Tibial artery (tissue), 4 donors: ENCODE measurements at places on chromosomes 16 and 17.

DNA sequence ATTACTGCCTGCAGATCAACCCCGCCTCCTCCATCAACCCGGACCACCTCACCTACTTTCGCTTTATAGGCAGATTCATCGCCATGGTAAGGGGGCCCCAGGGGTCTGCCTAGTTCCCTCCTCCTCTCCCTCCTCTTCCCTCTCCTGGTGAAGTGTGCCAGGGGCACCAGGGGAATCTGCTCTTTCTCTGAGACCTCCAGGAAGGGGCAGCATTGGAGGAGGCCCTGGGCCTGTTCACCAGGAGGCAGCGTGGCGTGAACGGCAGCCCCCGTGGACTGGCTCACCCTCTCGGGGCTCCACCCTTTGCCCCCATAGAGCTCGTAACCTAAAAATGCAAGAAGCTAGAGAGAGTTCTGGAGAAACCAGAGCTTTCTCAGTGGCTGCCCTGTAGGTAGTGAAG is 17.1 kb upstream of the CLEC18A start:
- DNase-seq: no peak

DNA sequence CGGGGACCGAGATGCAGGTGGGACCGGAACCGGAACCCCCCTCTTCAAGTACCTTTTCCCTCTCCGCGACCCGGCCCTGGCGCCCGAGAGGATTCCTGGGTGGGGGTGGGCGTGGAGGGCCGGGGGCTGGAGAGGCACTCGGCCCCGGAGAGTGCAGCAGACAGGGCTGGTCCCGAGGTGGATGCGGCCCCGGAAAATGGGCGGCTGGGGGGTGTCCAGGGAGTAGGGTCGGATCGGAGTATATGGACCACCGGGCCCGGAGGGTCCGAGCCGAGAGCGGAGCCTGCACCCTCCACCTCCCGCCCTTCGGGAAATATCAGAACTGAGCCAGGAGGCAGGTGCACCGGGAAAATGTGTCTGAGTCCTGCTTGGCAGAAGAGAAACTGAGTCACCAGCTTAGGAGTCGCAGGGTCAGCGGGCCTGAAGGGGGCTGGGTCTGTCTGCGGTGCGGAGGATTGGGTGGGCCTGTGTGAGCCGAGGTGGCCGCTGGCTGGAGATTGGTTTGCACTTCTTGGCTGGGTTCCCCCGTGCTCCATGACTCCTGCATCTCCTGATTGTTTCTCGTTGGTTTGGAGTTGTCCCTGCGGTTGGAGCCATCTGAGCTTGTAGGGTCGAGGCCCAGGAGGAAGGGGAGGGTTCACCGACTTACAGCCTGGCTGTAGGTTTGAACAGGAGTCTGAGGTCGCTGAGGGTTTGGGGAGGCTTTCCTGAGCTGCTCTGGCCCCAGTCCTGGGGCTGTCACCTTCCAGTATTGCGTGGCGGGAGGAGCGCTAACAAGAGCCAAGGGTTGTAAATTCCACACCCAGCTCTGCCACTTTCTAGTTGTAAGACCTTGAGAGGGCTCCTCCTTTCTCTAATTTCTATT is 518 bp downstream of the SH2B1 start:
- no peak for DNase-seq

- no peak for DNase-seq
Observed at GRCh38 chr17:80822021-80822699, 169.5 kb upstream of the CHMP6 start.

DNA sequence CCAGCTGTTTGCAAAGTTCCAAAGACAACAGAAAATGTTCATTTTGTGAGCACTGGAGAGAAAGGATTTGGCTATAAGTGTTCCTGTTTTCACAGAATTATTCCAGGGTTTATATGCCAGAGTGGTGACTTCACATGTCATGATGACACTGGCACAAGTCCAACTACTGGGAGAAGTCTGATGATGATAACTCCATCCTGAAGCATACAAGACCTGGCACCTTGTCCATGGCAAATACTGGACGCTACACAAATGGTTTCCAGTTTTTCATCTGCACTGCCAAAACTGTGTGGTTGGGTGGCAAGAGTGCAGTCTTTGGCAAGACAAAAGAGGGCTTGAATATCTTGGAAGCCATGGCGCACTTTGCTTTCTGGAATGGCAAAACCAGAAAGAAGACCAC is 385.0 kb downstream of the CDH11 start:
- peak; percentile 22 for DNase-seq

DNA sequence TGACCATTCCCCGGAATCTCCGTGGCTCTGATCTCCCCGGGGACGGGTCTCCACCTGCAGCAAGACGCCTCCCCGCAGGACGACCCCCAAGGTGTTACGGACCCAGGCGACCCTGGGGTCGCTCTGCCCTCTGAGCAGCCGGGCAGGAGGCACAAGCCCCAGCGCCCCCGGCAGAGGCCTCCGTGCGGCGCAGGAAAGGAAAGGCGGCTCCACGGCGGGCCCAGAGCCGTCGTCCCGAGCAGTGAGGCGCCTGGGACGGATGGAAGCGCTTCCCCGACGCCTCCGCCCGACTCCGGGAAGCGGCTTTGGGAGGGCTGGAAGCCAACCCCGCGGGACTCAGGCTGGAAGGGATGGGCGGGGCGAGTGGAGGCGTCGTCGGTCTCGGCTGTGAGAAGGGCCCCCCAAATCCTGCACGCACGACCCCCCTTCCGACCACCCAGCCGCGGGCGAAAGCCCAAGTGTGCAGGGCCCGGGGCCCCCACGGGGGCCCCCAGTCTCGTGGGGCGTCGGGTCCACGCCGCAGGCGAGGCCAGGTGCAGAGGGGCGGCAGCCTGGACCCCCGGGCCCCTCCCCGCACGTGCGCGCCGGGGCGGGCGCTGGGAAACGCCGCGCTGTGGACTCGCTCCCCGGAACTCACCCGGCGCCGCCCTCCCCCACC is 32.7 kb upstream of the RPH3AL start:
- DNase-seq: peak; percentile 24

- DNase-seq: no peak
Observed at GRCh38 chr16:15643946-15644250, 944 bp upstream of the MARF1 start.

- no peak for DNase-seq
Observed at GRCh38 chr16:68644715-68645493, at the start of gene CDH3. CDH3 (plus strand) TSS chr16:68645310; CDS start chr16:68645380, 70 bp downstream.

GRCh38 chr17:36743130-36743529 is 141.7 kb downstream of the MRM1 start:
- no peak for DNase-seq

DNA sequence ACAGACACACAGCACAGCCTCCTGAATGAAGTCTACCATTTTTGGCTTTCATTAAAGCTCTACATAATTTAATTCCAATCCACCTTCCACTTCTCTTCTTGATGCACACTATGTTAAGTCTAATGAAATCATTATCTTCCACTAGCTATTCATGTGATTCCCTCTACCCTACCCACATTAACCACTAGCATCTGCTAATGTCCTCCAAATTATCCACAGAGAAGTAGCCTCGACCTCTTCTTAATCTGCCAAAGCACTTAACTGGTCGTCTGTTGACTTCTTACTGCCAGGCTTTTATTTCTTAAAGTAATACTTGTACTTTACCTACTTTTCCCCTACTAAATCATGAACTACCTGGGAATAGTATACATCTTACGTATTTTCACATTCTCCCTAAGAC is 91.8 kb downstream of the NCOR1 start:
- DNase-seq: no peak
